ENCODE measurements at places on chromosomes 16 and 17.

GRCh38 chr17:64580384-64581315 lies 73.9 kb downstream of the CEP95 start:
- no peak for DNase-seq

DNA sequence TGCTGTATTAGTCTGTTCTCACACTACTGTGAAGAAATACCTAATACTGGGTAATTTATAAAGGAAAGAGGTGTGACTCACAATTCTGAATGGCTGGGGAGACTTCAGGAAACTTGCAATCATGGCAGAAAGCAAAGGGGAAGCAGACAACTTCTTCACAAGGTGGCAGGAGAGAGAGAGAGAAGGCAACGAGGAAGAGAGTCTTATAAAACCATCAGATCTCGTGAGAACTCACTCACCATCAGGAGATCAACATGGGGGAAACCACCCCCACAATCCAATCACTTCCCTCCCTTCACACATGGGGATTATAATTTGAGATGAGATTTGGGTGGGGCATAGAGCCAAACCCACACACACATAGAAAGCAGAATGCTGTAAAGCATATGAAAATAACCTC lies 896.2 kb downstream of the CDH11 start:
- no peak for DNase-seq

DNA sequence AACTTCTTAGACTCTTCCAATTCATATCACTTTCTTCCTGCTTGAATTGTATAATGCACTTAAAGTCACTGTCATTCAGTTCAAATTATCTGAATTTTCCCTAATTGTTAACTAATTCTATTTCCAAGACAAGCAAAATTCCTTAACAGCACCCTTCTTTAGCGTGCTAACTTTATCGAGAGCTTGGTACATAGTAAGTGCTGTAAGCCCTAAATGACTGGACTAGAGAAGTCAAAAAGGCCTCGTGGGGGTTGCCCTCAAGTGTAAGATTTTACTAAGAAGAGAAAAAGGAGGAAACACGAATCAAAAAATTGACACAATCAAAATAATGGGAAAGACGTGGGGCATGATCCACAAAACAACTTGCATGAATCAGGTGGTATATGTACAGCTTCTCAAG lies 11.3 kb downstream of the KANSL1 start:
- DNase-seq, result no peak

- no peak for DNase-seq
These were observed 29.8 kb downstream of the STAT3 start for GRCh38 chr17:42358434-42358833.

DNA sequence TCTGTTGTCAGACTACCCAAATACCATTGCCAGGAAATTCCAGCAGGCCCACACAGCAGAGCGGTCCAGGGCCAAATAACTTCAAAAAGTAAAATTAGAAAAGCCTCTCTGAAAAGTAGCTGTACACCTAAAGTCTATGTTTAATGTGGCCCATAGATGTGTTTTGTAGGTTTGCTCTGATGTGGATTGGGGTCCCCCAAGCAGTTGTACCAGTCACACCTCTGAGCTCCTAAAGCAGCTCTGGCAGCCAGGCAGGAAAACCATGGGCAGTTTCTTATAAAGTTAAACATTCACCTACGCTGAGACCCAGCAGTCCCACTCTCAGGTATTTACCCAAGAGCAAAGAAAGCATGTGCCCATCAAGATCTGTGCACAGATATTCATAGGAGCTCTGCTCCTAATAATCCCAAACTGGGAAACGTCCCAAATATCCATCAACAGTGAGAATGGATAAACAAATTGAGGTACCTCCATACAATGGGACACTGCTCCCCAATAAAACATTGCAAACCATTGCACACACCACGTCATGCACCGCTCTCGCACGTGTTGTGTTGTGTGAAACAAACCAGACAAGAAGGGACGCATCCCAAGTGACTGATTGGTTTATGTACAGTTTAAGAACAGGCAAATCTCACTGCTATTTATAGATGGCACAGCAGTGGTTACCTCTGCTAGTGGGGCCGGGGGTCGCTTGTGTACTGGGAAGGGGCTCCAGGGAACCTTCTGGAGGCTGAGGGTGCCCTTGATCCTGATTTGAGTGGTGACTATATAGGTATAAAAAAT lies 15.8 kb upstream of the PRM1 start:
- DNase-seq, result no peak

GRCh38 chr16:79595231-79595641 lies 5.3 kb downstream of the MAF start:
- DNase-seq, result no peak

DNA sequence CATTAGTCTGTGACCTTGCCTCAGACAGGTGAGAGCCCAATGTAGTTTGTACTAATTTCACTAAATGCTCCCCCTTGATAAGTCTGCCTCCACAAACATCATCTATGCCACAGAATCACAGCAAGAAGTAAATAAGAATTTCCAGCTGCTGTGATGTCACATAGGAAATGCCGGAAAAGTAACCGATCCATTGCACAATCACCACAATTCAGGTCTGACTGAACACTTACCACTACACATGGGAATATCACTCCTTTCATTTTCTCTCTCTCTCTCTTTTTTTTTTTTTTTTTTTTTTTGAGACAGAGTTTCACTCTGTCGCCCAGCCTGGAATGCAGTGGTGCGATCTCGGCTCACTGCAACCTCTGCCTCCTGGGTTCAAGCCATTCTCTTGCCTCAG lies 79.0 kb upstream of the CDH11 start:
- no peak for DNase-seq

- peak; percentile 76 for DNase-seq
These were observed 18.0 kb downstream of the GRB7 start for GRCh38 chr17:39755554-39756379.

- peak; percentile 93 for DNase-seq
These were observed at the start of gene LAT for GRCh38 chr16:28984619-28985135. TSS of gene LAT (plus strand) at chr16:28985052. CDS start at chr16:28985418, 366 bp downstream.

GRCh38 chr16:75780669-75781068 lies 54.4 kb upstream of the CPHXL start:
- no peak for DNase-seq

DNA sequence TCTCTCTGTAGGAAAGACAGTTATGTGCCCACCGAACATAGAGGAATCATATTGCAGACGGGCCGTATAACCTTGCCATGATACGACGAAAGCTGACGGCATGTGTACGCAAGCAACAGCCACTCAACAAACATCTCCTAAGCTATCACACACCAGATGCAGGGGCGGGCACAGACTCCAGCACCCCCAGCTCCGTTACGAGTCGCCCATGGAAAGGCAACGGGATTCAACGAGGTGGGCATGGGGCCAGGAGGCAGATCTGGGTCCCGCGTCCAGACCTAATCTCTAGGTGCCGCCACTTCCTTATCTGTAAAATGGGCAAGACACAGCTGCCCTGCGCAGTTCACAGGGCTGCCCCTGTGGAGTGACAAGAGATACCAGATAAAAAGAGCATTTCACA lies 35.6 kb downstream of the ABR start:
- no peak for DNase-seq

GRCh38 chr16:48608871-48609651 lies 919 bp downstream of the N4BP1 start:
- peak; percentile 60 for DNase-seq

DNA sequence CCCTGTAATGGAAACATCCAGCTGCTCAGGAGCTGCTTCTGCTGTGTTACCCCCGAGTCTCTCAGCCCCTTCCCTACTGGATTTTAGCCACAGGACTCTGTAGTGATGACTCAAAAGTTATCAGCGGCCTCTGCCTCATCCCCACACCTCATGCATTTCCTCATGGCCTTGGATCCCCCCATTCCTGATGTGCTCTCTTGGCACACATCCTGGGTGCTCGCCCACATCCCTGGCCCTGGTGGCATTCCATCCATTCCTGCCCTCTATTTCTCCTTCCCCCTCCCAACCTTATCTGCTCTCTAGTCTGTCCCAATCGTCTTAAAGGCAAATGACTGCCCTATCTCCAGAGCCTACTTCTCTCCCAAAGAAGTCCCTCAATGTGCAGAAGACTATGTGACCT lies 24.6 kb downstream of the MARF1 start:
- DNase-seq, result no peak

GRCh38 chr17:78764871-78765270 lies 17.2 kb downstream of the CYTH1 start:
- no peak for DNase-seq

DNA sequence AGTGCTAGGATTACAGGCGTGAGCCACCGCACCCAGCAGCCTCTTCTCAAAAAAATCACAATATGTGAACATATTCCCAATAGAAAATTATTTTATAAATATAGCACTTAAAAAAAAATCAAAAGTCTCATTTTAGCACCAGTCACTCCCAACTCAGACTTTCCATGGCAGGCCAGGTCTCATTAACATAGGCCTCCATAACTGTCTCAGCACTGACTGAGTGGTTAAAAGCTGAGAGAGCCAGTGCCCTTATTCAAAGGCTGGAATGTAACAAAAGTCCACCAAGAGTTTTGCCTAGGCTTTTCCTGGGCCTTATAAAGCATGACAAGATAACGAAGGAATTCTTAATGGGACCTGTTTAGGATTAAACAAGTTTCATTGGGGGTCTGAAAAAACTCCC lies 79.8 kb downstream of the EMP2 start:
- no peak for DNase-seq

DNA sequence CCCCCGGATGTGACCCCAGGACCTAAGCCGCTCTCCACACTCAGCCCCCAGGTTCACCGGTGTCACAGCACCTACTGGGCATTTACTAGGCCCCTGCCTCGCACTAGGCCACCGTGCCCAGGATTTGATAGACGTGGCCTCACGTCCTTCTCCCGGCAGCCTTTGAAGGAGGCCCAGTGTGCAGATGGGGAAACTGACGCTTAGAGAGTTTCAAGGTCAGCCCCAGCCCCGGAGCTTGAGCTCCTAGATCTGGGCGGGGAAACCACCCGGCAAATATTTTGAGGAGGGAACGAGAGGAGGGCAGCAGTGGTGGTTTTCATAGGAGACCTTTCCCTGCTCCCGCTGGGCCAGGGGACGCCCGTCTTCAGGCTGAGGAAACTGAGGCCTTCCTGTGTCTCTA lies 10.3 kb downstream of the ZFPM1 start:
- no peak for DNase-seq

GRCh38 chr16:50550035-50550434 lies 1.8 kb downstream of the NKD1 start:
- DNase-seq, result peak; percentile 60

DNA sequence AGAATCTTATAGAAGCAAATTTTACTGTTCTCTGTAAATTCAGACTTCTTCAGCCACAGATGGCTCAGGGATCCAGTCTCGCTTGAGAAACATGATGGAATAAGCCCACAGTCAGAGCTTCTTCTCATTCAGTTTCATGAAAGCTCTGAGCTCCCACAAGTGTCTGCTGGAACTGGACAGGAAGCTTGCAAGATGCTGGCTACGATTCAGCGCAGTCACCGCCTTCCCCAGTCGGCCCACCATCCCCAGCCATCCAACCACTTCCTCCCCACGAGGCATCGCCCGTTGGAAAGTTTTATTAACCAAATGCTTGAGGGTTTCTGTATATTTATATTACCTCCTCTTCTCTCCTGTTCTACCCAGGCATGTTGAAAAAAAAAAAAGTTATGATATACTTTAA lies 171.7 kb downstream of the ZFHX3 start:
- DNase-seq, result peak; percentile 7

DNA sequence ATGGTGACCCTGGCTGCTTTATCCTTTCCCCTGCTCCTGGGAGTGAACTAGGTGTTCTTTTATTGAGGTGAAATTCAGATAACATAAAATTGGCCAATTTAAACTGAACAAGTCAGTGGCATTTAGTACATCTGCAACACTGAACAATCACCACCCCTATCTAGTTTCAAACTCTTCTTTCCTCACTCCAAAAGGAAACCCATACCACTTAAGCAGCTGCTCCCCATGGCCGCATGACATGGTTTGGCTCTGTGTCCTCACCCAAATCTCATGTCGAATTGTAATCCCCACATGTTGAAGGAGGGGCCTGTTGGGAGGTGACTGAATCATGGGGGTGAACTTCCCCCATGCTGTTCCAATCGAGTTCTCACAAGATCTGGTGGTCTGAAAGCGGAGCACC lies 154.1 kb downstream of the STX8 start:
- no peak for DNase-seq

- peak; percentile 80 for DNase-seq
These were observed 19.6 kb upstream of the KANSL1 start for GRCh38 chr17:46212634-46213435.

DNA sequence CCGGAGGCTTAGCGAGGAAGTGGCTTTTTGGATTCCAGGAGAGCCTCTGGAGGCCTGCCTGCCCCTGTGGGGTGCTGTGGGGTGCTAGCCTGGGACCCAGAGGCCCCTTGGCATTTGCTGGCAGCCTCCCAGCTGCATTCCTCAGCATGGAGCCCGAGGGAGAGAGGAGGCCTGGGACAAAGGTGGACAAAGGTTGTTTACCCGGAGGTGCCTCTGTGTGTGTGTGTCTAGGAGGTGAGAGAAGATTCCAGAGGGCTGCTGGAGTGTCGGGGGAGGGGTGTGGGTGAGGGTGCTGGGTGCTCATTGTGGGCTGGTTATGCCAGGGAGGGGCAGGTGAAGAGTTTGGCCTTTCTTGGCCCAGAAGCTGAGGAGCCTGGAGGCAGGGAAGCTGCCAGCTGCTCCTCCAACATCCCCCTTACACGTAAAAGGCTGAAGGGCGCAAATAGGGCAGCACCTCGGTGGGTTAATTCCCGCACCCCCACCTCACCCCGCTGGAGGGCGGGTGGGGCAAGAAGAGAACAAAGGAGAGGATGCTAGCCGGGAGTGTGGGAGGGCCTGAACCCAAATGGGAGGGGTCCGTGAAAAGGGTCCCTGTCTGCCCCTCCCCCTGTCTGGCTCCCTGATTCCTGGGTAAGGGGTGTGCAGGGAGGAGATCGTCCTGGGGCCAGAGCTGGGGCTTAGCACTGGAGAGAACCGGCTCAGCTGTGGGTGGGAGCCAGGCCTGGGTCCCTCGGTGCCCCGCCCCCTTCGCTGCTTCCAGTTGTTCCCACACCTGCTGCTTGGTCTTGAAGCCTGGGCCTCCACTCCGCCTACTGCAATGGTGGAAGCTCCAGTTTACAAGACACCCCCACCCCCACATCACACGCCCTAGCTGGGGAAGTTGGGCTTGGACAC lies 9.9 kb downstream of the HEXIM2 start:
- DNase-seq, result peak; percentile 8

DNA sequence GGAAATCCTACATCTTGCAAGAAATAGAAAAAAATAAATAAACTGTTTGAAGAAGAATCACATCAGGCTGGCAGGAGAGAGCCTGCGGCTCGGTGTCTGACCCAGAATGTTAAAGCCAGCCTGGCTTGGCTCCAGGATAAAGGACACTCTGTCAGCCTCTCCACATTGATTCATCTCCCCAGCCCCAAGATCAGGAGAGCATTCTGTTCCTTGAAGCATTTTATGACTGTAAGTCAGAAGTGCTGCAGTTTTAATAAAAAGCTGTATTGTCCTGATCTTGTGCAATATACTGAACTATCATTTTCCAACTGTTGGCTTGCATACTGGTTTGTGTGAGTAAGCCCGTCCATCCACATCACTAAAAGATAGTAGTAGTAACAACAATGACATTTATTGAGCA lies 426.6 kb downstream of the HAPSTR1 start:
- DNase-seq, result no peak

DNA sequence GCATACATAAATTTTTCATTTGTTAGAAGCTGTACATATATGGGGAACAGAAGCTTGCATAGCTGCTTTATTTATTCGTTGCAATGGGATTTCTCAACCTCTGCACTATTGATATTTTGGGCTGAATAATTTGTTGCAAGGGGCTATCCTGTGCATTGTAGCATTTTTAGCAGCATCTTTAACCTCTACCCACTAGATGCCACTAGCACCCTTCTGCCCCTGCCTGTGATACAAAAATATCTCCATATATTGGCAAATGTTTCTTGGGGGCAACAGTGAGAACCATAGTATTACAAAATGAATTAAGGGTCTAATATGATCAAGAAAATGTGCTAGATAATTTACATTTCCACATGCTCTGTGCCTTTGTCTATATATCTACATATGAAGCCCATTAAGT lies 1401.0 kb downstream of the CDH11 start:
- DNase-seq, result no peak

Measured in CD4-positive, alpha-beta T cell treated with Interleukin-17A for 4 hours (primary cell).